ENCODE measurements at places on chromosomes 5 and 9. TPM values are rescaled to one million over a fixed set of nuclear protein-coding genes. Genes with fewer than 3 reads are reported as not detected.

Gene C9orf152
- not detected for total RNA-seq

Gene SHC3
- total RNA-seq = 0.31 TPM

Gene GBA2
- 41.3 TPM for total RNA-seq

Gene RGS14
- 17.9 TPM for total RNA-seq

Gene LRRC26
- not detected for total RNA-seq

Gene NUDT2
- total RNA-seq = 34.4 TPM

Gene LCN10
- total RNA-seq = not detected

Gene CFAP90
- not detected for total RNA-seq

Gene GIN1
- 12.0 TPM for total RNA-seq

Gene MARVELD2
- total RNA-seq = 4.0 TPM

Gene PCDHB14
- total RNA-seq = not detected

Gene CMYA5
- 2.2 TPM for total RNA-seq

Gene NEUROG1
- total RNA-seq = not detected

Gene TMEM252
- total RNA-seq = not detected

Gene SEMA6A
- 84.3 TPM for total RNA-seq

Gene ANKRD34B
- not detected for total RNA-seq

Gene RAD17
- total RNA-seq = 24.6 TPM

Gene FAM120A
- total RNA-seq = 145 TPM

Gene PCDHA1
- total RNA-seq = under 0.01 TPM

Gene FAM221B
- not detected for total RNA-seq

Gene IL9
- total RNA-seq = not detected

Gene C9orf78
- total RNA-seq = 41.2 TPM

Gene PRR16
- 0.67 TPM for total RNA-seq

Measured in melanocyte of skin (primary cell).